ENCODE measurements at places on chromosomes 6 and 20. TPM values are rescaled to one million over a fixed set of nuclear protein-coding genes. Genes with fewer than 3 reads are reported as not detected.
A peak's percentile ranks its signal among the peaks of the same experiment; 100 is the strongest.

DNA sequence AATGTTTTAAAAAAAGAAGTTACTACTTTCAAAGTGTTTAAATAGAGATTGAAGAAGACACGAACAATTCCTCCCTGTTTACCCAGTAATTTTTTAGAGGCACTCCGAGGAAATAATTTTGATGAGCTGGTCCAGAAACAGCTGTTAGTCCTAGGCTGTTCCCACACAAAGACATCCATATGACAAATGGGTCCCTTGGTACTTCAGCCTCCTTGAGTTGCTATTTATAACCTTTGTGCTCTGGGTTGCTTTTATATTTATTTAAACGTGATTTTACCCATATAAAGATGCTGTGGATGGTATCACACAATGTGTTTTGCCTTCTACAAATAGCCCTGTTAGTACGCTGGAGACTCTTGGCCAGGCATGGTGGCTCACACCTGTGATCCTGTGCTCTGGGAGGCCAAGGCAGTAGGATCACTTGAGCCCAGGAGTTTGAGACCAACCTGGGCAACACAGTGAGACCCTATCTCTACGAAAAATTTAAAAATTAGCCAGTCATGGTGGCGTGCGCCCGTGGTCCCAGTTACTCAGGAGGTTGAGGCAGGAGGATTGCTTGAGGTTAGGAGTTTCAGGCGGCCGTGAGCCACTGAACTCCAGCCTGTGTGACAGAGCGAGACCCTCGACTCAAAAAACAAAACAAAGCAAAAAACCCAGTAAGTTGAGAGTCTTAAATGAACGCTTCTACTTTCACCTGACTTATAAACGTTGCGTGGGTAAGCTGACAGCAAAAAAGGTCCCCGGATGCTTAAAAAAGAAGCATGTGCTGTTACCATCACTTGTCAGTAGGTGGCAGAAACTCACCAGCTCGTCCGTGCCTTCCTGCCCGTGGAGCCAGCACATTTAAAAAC lies 56.9 kb upstream of the ARMH2 start:
- peak; percentile 44 for DNase-seq

Gene MCHR2
- total RNA-seq, result not detected

- peak; percentile 63 for DNase-seq
Observed at GRCh38 chr6:170152124-170152926, 138.6 kb downstream of the DLL1 start.

GRCh38 chr20:51760905-51761546 lies 7.2 kb downstream of the ATP9A start:
- DNase-seq, result no peak

Measured in right cardiac atrium (tissue), 5 donors.